ENCODE measurements at places on chromosomes 12 and 14.

DNA sequence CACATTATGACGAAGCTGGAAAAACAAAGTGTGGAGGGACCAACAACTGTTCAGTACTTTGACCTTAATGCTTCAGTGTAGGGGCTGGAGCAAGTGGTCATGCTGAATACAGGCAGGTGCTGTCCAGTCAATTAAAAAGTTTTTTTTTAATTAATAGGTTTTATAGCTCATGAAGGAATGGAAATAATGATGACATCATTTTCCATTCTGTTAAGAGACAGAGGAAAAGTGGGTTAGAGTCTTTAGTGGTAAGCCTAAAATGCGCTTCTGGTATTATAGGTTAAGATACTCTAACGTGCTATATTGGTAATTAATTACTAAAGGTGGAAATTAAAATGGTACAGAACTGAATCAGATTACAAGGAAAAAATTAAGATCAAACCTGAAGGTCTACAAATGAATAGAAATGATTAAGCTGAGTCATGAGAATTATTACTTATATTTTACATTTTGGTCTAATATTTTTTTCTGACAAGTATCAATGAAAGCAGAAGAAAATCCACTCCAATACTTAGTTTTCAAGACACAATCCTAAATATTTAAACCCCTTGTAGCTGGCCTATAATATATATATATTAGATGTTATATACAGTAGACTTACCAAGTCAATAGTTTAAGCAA, 15.6 kb downstream of the KLHDC2 start:
- DNase-seq = no peak

DNA sequence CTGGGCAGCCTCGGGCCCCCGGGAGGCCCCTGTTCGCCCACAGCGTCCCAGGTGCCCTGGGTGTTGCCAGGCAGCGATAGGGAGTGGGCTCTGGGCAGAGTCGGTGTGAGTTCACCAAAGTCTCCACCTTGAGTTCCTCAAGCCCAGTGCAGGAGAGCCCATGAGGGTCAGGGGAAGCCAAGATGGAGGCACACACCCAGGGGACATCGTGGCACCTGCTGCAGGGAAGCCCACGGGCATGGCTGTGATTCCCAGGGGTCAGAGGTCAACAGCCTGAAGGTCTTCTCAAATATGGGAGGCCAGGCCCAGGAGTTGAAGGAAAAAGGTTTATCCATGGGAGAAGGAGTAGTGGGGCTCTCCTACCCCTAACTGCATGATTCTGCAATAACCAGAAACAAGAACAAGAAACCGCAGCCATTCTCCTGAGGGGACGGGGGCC, 148.8 kb downstream of the ADGRD1 start:
- no peak for DNase-seq

GRCh38 chr12:6891646-6892001, 13.0 kb upstream of the LRRC23 start:
- DNase-seq = no peak

GRCh38 chr12:26465419-26466097, 270.2 kb downstream of the SSPN start:
- no peak for DNase-seq

- DNase-seq = no peak
Measured at GRCh38 chr12:124251186-124251585, 43.7 kb upstream of the RFLNA start.

DNA sequence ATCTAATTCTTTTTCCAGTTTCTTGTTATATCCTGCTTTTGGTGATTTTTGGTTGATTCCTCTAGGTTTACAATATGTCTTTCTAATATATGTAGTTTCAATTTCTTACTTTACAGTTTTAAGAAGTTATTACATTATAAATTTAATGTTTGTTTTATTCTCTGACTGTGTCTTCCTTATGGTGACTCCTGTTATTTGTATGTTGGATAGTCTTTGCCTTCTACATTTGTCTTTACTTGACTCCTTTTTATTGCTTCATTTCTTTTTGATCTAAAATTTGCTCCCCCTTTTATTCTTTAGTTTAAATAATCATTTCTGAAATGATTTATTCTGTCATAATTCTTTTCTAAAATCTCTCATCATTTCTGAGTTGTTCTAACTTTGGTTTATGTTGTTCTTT, 125.8 kb downstream of the CCDC91 start:
- DNase-seq = no peak

GRCh38 chr12:54374562-54375258, 9.8 kb downstream of the ZNF385A start:
- no peak for DNase-seq

DNA sequence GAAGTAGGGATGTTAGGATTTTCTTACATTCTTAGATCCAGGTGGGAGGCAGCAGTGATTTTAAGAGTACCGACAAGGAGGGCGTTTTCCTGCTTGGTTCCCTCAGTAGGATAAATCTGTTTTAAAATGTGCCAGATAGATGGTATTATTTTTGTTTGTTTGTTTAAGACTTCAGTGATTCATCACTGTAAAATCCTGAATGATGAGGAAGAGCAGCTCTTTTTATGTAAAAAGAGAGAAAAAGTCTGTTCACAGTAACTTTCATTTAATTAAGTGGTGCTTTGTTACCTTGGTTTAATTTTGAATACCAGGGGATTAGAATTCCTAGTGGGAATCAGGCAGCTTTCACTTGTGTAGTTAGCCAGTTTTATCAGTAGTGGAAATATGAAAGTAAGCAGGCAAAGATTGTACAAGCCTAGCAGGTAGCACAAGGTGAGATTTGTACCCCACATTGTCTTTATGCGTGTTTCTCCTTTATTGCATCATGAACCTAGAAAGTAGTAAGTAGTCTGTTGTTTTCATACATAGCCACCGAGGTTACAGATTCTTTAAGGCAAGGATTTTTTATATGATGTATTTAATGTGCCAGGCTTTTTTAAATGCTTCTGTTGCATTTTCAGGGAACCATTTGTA, 349.6 kb downstream of the CCDC91 start:
- DNase-seq = no peak

- DNase-seq = no peak
Measured at GRCh38 chr12:110503432-110503831, 1.3 kb downstream of the RAD9B start.

- DNase-seq = no peak
Measured at GRCh38 chr12:3556716-3557115, 65.7 kb downstream of the PRMT8 start.

- no peak for DNase-seq
Measured at GRCh38 chr12:132909030-132909368, 21.6 kb upstream of the CHFR start.

Measured in NCI-H1436 (cell line).